ENCODE measurements at places on chromosomes 1 and 21.
A peak's percentile ranks its signal among the peaks of the same experiment; 100 is the strongest.

- DNase-seq = no peak
Measured at GRCh38 chr1:238652346-238652968, 733.9 kb upstream of the CHRM3 start.

GRCh38 chr1:166197141-166197540, 30.3 kb upstream of the FAM78B start:
- no peak for DNase-seq

DNA sequence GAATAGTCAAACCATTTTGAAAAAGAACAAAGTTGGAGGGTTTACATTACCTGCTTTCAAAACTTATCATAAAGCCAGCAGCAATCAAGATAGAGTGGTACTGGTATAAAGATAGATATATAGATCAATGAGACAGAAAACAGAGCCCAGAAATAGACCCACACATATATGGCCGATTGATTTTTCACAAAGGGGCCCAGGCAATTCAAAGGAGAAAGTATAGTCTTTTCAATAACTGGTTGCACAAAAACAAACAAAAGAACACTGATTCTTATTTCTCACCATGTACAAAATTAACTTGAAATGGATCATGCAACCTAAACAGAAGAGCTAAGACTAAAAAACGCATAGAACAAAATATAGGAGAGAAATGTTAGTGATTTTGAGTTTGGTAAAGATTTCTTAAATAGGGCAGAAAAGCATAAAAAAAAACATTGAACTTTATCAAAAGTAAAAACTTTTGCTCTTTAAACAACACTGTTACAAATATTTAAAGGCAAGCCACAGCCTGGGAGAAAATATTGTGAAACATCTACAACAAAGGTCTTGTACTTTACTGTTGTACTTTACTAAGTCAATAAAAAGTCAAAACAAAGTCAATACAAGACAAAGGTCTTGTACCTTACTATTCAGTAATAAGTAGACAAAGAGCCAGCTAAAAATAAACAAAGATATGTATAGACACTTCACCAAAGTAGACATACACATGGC, 50.2 kb downstream of the ST3GAL3 start:
- DNase-seq = no peak

DNA sequence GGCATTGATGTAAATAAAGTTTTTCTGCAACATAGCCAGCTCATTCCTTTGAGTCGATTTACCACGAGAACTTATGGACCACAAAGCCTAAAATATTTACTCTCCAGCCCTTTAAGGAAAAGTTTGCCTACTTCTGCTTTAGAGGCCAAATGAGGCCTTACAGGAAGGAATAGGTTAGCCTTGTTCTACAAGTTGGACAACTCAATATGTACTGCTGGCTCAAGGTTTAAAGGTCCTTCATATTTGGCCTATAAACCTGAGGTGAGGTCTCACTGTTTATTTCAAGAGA, 144.5 kb upstream of the DNAH14 start:
- DNase-seq = no peak

- DNase-seq = peak; percentile 52
Measured at GRCh38 chr1:92619466-92620189, 132.9 kb upstream of the GFI1 start.

GRCh38 chr1:170669107-170669445, 5.1 kb downstream of the PRRX1 start:
- DNase-seq = no peak

GRCh38 chr1:151060007-151060656, at the start of gene MLLT11:
MLLT11 (plus strand) TSS chr1:151060397; CDS start chr1:151067225, 6,828 bp downstream.
- DNase-seq = no peak

DNA sequence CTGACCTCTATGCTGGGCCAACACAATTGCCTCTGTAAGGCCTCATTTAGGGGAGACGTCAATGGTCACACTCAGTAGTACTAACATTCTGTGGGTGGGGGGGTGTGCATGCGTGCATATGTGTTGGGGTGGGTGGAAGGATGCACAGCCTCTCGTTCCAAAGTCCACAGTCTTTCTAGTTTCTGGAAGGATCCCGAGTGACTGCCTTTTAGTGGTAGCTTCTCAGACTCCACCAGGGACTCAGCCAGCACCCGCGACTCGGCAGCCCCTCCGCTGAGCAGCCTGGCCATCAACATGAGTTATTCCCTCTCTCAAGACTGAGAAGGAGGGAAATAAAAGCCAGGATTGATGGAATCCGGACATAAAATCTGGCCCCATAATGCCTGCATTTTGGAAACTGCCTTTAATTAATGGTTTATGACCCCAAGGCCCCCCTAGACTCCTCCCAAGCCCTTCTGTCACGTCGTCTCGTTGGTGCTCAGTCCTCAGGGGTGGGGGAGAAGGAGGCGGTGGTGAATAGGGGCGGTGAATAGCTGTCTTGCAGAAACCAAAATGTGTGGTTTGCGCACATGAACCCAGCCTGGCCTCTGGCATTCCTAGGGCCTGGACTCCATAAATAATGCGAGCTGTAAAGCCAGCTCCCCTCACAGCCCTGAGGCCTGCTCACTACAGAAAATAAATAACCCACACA, 65.1 kb upstream of the TMEM51 start:
- no peak for DNase-seq

DNA sequence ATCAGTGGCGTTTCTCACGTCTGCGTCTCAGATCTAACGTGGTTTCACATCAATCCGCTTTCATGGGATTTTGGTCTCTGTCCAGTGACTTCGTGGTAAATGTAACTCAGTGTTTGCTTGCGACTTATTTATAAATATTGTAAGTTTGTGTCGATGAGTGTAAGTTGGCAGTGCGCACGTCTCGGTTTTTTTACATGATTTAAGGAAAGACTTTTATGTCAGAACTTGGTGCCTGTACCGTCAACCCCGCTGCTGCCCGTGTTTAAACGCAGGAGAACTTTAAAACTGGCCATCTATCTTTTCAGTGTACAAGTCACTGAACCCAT, 1.5 kb downstream of the B3GALT6 start:
- DNase-seq = no peak

- DNase-seq = no peak
Measured at GRCh38 chr1:109821831-109822745, 58.4 kb upstream of the EPS8L3 start.

GRCh38 chr1:6121651-6122370, 58.3 kb downstream of the CHD5 start:
- no peak for DNase-seq

GRCh38 chr21:15781986-15782385, 52.2 kb downstream of the USP25 start:
- DNase-seq = no peak

- DNase-seq = no peak
Measured at GRCh38 chr1:51624855-51625254, 8.0 kb downstream of the OSBPL9 start.

DNA sequence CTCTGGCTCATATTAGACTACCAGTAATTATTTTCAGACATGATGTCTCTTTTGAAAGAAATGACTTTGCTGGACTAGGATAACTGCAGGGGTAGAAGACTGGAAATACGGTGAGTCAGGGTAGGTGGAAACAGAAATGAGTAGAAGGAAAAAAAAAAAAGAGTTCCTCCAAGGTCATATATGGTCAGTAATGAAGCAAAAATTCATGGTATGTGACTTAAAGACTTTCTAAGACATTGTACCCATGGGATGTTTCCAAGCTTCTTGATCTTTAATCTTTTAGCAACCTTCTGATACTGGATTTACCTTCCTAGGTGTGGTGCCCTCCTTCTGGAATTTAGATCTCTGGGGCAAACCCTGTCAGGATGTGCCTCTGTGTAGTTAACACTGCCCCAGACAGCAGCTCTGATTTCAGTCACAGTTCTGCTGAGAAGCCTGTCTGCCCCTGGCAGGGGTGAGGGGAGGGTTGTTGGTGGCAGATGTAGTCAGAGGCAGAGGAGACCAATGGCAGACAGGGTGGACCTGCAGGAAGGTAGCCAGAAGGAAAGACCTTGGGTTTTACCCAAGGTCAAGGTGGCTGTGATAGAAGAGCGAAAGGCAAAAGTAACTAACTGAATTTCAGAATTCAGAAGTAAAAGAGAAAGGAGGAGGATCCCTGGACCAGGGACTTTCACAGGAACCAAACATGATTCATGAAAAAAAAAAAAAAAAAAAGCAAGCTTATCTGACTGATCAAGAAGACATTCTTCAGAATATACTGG, 44.1 kb upstream of the BCL10 start:
- no peak for DNase-seq

DNA sequence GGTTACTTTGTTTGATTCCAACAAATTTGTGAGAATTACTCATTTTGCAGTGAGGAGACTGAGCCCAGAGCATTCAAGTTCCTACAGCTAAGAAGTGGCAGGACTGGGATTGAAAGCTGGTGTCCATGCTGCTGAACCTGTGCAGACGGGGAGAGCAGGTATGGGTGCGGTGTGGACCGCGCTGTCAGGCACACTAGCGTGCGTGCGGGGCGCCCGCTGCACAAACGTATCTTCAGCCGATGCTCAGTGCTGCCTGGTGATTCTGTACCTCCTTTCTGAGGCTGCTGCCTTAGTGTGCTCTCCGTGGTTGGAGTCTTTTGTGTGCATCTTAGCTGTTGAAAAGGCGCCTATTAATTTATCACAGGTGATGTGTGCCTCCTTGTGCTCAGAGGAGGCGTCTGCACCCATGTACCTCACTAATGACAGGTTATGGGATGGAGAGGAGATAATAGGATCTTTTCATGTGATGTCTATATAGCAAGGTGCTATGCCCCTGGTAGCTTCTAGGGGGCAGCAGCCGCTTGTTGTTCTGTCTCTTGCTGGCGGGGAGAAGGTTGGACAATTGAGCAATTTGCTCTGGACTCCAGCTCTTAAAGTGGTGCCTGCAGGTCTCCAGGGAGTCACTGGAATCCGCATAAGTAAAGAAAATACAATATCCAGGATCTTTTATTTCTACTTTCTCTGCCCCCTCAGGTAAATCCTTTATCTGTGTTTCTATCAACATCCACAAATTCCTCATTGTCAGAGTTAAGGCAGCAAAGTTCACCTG, 32.5 kb downstream of the PEX14 start:
- peak; percentile 50 for DNase-seq

- no peak for DNase-seq
Measured at GRCh38 chr1:71881611-71882010, 400.7 kb downstream of the NEGR1 start.

DNA sequence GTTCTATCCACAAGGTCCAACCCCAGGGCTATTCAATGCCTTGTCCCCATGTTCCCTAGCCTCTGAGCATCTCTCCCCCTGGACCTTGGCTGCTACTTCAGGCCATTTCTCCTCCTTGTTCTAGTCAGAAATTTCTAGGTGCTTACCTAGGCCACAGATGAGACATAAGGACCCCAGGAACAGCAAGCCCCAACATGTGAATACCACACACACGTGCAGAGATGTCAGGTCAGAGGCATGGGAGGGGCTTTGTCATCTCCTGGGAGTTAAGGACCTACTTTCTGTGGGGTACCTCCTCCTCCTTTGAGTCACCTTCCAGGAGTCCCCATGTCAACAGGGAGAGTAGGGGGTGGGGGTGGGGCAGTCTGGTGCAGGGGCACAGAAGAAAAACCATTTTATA, 7.1 kb upstream of the RGS16 start:
- DNase-seq = no peak

DNA sequence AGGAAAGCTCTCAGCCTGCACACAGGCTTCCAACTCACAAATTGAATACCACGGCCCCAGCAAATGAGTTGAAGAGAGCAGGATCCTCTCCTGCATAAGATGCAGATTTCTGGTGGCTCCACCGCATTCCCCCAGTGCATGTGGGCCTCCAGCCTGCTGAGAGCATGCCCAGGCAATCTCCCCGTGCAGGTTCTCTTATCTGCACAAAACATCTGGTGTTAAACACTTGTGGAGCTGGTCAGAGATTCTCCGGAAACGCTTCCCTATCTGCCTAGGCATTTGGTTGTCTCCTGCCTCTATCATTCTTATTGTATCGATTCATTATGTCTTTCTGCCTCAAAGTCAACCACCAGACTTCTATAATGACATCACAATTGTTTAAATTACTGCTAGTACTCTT, 1349.0 kb upstream of the B3GALT2 start:
- no peak for DNase-seq

GRCh38 chr1:218887141-218887925, 286.3 kb upstream of the LYPLAL1 start:
- no peak for DNase-seq

- no peak for DNase-seq
Measured at GRCh38 chr1:20211511-20211931, 25.2 kb upstream of the PLA2G2C start.

- no peak for DNase-seq
Measured at GRCh38 chr1:60697204-60697994, 385.0 kb upstream of the NFIA start.

DNA sequence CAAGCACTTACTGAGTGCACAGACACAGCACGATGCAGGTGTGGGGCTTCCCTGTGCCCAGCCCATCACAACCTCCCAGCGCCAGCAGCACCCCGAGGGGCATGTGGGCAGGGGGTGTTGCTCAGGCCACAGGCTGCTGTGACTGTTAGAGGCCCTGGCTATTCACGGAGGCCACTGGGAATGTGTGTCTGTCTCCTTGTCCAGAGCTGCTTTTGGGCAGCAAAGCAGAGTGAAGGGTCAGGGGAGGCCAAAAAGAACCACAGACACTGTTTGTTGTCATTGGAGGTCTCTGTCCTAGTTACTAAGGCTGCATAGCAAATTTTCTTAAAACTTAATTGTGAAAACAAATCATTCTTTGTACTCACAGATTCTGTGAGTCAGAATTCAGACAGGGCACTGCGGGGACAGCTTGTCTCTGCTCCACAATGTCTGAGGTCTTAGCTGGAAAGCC, 49.6 kb downstream of the TNFRSF8 start:
- no peak for DNase-seq

DNA sequence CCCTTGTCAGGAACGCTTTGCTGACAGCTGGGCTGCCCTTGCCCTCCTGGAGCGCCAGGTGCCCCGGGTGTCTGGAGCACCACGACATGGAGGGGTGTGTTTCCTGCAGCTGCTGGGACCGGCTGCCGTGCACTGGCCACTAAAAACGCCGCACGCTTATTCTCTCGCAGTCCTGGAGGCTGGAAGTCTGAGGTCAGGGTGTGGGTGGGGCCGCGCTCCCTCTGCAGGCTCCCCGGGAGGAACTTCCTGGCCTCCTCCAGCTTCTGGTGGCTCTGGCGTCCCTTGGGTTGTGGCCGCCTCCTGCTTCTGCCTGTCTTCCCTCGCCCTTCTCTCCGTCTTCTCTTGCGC, 28.0 kb upstream of the PLCH2 start:
- no peak for DNase-seq

- DNase-seq = no peak
Measured at GRCh38 chr1:111729271-111729921, 9.8 kb downstream of the INKA2 start.

- DNase-seq = peak; percentile 17
Measured at GRCh38 chr1:67261680-67262079, 46.0 kb upstream of the IL12RB2 start.

Measured in stimulated activated CD4-positive, alpha-beta T cell treated with anti-CD3 and anti-CD28 coated beads, Interleukin-1b, Interleukin-23, amount 100 ng/mL, for 48 hours (primary cell).